GM23248 (cell line): ENCODE measurements at places on chromosomes 11 and 22. TPM values are rescaled to one million over a fixed set of nuclear protein-coding genes. Genes with fewer than 3 reads are reported as not detected.

Gene FAM181B
- polyA plus RNA-seq = not detected in 2 replicates

DNA sequence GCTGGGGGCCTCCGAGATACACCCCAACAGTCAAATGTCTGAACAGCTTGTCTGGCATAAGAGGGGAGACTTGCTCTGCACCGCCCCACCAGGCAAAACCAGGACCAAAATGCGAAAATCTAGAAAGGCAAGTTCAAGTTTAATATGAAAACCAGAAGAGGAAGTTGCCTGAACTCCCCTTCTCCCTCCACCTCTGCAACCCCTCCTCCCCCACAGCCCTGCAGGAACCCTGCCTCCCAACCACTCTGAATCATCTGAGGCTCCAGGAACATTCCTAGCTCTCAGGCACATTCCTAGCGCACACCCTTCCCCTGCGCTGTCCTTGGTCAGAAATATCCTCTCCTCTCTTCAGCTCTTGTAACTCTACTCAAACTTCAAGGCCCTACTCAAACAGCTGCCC is 36.7 kb downstream of the ISX start:
- peak; percentile 16 for DNase-seq

GRCh38 chr22:46033256-46034200 is 56.6 kb upstream of the WNT7B start:
- DNase-seq = peak; percentile 64

- no peak for DNase-seq
Measured at GRCh38 chr11:89168396-89168795, 9.3 kb upstream of the TYR start.

Gene MFRP
- polyA plus RNA-seq = not detected in 2 replicates

Gene HPX
- polyA plus RNA-seq = 0.43 and 0.46 TPM in 2 replicates

DNA sequence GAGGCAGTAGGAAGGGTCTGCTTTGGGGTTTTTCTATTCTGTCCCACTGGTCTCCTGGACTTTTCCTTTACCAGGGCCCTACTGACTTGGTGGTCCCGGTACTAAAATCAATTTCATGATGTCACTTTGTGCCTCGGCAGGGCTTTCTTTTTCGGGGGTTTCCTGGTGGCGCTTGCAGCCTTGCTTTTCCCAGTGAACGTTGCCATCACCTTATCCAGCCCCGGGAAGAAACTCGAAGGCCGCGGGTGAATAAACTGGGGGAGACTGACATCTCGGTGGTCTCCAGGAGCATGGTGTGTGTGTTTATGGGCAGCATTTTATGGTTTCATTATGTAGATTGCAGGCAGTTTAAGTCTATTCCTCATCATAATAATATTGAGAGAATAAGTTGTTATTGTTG is 84.4 kb downstream of the KCNQ1 start:
- DNase-seq = no peak
